ENCODE measurements at places on chromosomes 5 and 9.

DNA sequence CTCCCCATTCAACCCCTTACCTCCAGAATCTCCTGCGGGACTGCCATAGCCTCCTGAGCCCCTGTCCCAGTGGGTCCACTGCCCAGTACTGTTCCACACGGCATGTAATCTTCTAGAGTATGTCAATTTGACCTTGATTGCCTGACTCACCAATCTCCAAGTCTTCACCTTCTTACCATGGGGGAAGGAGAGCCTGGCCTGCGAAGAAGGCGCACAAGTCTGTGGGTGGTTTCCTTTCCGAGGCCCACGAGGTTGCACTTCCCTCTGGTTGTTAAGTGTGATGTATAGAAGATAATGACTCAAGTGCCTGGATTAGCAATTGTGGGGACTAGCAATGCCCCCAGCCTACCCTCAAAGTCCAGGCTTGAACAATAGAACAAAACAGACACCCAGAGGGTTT, 8.1 kb upstream of the TENT4A start:
- peak; percentile 24 for DNase-seq

GRCh38 chr9:87040410-87041009, 93.2 kb upstream of the GAS1 start:
- DNase-seq, result no peak

DNA sequence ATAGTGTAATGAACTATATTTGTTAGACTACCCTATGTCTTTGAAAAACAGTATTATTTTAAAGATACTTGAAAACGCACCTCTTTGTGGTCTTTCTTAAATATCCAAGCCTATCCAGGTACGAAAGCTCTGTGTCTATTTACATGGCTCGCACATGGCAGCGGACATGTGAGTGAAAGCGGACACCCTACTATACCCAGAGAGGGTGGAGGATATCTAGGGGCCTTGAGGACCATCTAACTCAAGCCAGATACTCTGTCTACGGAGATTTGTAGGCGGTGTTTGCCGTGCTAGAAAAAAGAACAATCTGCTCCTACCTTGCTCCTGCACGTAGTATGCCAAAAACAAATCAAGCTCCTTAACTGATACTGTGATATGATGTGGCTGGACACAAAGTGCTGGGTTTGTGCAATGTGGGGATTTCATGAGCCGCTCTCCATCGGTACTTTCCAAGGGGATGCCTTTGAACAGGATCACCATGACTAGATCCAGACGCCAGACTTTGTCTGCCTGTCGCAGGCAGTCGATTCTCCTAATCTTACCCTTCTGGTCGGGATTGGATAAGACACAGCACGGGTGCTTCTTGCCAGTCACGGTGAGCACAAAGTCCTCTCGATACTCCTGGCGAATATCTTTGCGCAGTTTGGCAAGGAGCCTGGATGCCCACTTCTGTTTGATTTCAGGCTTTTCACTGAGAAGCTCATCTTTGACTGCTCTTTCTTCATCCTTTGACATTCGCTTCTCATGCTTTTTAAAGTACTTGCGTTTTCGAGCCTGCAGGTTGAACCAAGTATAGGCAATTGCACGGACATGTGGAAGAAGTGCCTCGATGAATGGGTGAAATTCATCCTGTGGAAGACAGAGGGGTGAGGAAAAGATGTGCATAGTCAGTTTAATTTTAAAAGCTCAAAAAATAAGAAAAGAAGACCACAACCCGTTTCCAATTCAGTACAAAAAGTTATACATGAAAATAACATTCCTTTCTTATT, 7.0 kb downstream of the NFIB start:
- no peak for DNase-seq

DNA sequence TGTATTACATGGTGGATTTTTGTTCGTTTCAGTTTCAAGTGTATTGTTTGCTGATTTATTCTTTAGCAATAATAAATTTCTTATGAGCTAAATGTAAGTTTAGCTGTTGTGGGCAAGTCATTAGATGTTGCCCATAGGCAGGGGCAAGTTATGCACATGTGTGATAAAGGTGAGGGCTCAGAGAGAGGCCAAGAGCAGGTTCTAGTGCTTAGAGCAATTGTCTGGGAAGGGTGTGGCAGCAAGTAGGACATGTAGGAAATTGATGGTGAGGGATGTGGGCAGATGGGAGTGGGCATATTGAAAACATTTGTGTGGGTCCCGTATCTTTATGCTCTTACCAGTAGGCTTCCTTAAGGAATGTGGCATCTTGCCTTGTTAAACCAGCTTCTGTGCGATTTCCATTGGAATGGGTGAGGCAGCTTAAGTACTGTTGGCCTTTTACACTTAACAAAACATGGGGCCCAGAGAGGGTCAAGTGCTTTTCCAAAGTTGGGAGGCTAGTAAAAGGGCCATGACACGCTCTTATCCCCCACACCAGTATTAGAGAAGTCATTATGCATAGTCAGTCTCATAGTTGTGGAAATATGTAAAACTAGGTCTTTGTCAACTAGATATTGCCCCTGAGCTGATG, 60.6 kb downstream of the KDM4C start:
- DNase-seq, result no peak

All from NK-92 treated with Interleukin-12 subunit alpha and Interleukin-12 subunit beta, amount 100 ng/mL, for 24 hours (cell line).